ENCODE measurements at places on chromosomes 3 and 15.

DNA sequence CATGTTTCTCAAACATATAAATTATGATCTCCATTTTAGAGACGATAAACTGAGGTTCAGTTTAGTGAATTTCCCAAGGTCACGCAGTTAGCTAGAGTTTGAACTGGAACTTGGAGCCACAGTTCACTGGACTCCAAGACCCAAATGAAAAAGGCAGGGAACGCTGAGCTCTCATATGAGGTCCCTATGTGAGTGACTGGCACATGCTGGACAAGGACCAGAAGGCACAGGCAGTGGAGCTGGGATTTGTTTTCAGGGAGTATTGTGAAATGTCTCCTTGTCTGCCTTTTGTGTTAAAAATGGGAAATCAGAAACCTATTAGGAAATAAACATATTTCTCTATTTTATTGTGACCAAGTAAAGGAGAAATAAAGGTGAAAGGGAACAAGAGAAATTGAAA is 63.5 kb downstream of the MESD start:
- no peak for DNase-seq

GRCh38 chr3:178155521-178155920 is 380.7 kb upstream of the KCNMB2 start:
- no peak for DNase-seq

GRCh38 chr3:148077318-148077923 is 620.3 kb upstream of the AGTR1 start:
- no peak for DNase-seq

GRCh38 chr15:79370716-79371115 is 59.8 kb downstream of the TMED3 start:
- no peak for DNase-seq

DNA sequence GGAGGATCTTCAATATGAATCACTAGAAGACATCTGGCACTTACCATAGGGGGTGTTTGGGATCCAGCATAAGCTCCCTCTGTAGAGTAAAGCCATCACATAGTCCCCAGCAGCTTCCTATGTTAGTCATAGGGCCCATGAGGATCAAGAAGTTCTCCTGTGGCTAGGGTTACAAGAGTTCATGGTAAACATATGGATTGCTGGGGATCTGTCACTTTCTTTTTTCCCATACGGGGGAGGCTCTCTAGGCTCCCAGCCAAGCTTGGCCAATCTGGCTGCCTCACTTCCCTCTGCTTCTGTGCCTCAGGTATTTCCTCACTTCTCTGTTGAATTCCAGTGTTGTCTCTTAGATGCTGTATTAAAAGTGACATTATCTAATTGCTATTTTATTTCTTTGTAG is 597.9 kb downstream of the PDCD6IP start:
- no peak for DNase-seq

Data from GM18507 (cell line).